ENCODE measurements at places on chromosomes 4 and X.

DNA sequence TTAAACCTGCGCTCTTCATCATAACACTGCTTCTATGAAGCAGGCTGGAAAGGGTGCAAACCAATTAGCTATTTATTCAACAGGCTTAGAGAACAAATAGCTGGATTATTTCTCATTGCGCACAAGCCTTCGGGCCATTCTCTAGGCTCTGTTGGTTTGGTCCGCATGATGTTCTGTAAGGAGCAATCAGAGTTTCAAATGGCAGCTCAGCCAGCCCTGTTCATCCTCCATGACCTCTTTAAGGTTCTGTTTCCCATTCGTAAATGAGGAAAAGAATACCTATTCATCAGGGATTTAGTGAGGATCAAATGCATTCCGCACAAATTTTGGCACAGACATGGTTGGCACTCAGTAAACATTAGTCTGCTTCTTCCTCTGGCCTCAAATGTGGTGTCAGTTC is 15.5 kb upstream of the GPM6A start:
- DNase-seq, result no peak

DNA sequence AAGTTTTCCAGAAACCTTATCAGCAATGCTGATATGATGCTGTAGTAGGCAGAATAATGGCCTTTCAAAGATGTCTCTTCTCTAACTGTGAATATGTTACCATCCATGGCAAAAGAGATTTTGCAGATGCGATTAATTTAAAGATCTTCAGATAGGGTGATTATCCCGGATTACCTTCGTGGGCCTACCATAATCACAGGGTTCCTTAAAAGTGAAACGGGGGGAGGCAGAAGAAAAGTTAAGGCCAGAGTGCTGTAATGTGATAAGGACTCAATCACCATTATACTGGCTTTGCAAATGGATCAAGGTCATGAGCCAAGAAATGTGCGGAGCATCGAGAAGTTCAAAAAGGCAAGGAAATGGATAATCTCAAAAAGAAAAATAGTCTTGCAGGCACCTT is 459.6 kb downstream of the CCSER1 start:
- DNase-seq, result no peak

DNA sequence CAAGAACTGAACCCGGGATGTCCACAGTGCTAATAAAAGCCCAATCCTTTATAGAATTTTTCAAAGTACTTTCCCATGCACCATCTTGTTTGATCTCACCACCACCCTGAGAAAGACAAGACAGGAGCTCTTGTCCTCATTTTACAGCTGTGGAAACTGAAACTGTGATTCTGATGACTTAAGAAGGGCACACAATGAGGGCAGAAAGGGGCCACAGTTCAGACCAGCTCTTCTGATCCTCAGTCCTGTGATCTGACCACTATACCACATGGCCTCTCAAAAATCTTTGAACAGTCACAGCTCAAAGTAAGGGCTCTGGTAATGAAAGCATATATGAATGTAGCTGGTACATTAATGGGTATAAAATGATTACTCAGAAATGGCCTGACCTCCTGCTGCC is 127.3 kb upstream of the CPEB2 start:
- no peak for DNase-seq

DNA sequence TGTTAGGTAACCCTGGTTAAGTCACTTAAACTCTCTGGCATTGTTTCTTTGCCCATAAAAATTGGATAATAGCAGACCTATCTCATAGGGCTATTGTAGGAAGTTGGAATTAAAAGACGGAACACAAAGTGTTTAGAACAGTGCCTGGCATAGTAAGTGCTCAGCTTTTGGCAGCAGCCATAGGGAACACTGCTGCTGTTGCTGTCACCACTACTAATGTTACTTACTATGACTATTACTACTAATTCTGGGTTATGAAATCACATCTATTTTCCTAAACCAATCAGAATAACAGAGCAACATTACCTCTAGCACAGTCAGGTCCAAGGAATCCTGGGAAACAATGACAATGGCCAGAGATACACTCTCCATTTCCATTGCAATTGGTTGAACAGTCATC is 300.0 kb downstream of the SH2D1A start:
- DNase-seq, result no peak

GRCh38 chr4:48343551-48343950 is 2.2 kb downstream of the SLAIN2 start:
- DNase-seq, result no peak

GRCh38 chr4:72430050-72430449 is 139.0 kb downstream of the ADAMTS3 start:
- DNase-seq, result no peak

- DNase-seq, result no peak
Measured at GRCh38 chrX:133302775-133303445, 84.8 kb upstream of the TFDP3 start.

DNA sequence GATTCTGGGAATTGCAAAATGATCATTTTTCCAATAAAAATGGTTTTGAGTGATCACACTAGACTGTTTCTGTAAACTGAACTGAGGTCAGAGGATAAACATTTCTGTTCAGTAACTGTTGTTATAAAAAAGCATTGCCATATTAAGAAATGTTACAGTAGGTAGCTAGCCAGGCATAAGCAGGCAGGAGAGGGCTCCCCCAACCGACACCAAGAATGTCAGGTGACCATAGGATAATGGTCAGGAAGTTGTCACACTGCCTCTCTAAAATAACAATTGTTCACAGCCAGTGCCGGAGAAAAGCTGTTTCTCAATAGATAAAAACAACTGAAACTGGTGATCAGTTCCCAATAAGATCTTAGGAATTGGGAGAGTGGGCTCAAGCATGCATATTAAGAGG is 306.2 kb upstream of the SLIT2 start:
- no peak for DNase-seq

DNA sequence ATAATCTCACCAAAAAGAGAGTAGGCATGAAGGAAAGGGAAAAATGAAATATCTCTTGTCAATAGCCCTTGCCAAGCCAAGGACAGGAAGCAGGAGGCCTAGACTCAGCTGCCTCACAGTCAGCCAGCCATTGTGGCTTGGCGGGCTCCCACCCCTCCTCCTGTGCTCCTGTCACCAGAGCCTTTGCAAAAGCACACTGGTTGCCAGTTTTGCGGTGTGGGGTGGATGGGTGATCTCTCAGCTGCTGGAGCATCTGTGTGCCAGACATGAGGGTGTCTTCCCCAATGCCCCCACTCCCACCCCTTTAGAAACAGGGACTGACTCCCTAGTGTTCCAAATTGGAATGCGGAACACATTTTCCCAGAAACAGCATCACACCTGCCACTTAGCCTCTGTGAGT is 26.1 kb downstream of the ARHGEF6 start:
- DNase-seq, result peak; percentile 33

DNA sequence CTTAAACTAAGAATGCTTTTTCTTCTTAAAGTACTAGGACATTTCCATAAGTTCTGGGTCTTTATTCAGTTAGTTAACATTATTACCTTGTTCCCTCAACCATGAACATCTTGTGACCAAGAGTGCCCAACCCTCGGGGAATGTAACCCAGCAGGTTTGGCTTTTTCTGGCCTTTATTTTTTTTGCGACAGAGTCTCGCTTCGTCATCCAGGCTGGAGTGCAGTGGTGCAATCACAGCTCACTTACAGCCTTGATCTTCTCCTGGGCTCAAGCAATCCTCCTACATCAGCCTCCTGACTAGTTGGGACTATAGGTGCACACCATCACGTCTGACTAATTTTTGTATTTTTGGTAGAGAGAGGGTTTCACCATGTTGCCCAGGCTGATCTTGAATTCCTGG is 65.1 kb downstream of the USP11 start:
- DNase-seq, result no peak

GRCh38 chr4:165299399-165300060 is 27.9 kb upstream of the MSMO1 start:
- no peak for DNase-seq

- DNase-seq, result no peak
Measured at GRCh38 chr4:41408859-41409593, 128.9 kb upstream of the LIMCH1 start.

Measured in activated T-cell treated with anti-CD3 and anti-CD28 coated beads, Interleukin-2, amount 50 U/mL, for 1 hour (primary cell).